ENCODE measurements at places on chromosomes 5 and 9.
A peak's percentile ranks its signal among the peaks of the same experiment; 100 is the strongest.

GRCh38 chr9:73210886-73211666 is 59.4 kb downstream of the ANXA1 start:
- no peak for DNase-seq

- no peak for DNase-seq
Observed at GRCh38 chr9:80501635-80502034, 929.9 kb downstream of the TLE4 start.

DNA sequence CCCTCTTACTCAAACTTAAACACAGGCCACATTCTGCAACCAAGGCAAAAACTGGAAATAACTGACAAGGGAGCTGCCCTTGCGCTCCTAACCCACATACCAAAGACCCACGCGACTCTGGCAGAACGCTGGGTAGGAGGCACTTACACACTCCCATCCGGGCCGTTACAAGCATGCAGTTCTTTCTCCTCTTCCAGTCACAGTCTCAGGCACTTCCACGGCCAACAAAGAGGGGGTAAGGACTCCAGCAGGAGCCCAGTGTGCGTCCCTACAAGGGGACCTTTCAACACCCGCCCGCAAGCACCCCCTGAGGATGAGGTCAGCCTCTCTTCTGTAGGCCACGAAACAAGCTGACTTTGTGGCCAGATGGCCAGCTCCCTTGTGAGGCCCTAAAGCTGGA is 57.4 kb downstream of the SERINC5 start:
- no peak for DNase-seq

DNA sequence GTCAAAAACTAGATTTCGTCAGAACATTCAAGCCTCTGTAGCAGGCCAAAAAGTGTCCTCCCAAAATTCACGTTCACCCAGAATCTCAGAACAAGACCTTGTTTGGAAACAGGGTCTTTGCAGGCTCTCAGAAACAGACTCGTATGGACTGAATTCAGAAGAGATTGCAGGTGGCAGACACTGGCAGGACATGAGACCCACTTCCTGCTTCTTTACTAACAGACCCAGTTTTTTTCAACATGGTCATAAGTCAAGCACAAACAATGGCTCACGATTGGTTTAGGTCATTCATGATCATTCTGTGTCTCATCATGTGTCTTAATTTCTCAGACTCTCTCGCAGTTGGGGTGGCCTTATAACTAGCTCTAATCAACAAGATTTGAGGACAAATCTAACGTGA is 5.4 kb upstream of the TENT4A start:
- DNase-seq = no peak

- no peak for DNase-seq
Observed at GRCh38 chr9:94922691-94923107, 196.2 kb downstream of the AOPEP start.

DNA sequence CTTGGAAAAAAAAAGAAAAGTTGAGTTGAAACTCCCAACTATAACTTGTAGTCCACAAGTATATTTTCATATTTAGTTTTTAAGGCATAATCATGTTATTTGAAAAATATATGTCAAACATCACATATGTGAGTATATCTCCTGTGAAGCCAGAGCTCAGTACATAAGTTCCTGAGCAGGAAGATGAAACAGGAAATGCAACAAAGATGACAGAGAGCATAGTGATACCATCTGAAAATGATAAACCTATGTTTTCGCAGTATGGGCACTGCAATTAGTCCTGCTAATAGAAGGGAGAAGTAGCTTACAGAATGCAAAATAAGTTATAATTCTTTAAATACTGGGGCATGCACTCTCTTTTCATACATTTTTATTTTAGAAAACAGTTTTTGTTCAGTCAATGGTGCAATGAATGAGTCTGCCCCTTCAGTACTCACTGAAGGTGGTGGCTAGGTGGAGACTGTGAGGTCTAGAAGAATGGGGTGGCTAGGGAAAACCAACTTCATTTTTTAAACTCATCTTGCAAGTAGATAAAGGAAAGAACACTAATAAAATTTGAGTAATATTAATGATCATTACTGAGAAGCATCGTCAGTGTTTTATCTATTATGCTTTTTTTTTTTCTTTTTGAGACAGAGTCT is 54.1 kb upstream of the FYB1 start:
- DNase-seq = peak; percentile 65

DNA sequence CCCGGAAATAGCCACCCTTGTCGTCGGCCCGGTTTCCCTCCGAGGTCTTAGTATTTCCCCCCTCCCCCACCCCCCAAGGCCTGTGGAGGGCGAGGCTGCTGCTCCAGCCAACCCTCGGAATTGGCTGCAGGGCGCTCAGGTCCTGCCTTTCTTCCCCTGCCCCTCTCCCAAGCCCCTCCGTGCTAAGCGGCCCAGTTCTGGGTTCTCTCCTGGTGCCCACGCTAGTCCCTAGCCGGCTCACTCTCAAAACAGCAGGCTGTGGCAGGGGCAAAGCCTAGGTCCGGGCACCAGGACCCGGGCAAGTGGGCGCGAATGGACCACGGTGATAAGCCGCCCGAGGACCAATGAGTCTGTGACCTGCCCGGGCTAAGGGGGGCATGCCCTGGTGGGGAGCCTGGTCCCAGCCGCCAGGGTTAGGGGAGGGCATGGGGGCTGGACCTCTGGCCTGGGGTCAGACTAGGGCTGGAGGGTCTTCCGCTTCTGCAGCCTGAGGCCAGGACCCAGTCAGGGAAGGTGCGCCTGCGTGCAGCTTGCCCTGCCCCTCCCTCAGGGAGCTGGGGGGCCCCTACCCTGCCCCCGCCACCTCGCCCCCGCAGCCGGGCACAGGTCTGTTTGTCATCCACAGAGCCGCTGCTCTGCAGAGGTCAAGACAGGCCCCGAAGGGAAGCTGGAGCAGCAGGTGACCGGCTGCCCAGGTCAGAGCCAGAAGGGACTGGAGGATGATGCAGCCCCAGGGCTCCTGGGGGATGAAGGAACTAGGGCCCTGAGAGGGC is 5.0 kb upstream of the IRX4 start:
- DNase-seq = no peak

- DNase-seq = no peak
Observed at GRCh38 chr5:166302166-166302565, 1989.3 kb upstream of the WWC1 start.

GRCh38 chr5:98657559-98657958 is 115.9 kb upstream of the RGMB start:
- DNase-seq = no peak

- DNase-seq = no peak
Observed at GRCh38 chr9:75378926-75379325, 290.6 kb downstream of the OSTF1 start.

DNA sequence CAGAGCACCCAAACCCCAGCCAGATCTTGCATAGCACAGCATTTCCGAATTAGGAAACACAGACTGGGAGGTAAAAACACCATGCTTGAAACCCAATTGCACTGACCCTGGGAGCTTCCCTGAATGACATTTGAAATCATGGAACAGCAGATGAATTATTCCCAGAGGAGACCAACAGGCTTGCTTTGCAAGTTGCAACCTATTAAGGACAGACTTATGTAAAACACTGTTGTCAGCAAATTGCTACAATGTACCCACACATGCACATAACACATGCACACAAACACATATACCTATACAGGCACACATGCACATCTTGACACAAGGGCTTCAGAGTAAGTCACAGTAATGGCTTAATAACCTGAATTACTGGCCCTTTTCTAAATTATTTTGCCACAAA is 984.8 kb downstream of the DNAH5 start:
- no peak for DNase-seq

- no peak for DNase-seq
Observed at GRCh38 chr9:35136866-35137265, 21.2 kb upstream of the ATOSB start.

DNA sequence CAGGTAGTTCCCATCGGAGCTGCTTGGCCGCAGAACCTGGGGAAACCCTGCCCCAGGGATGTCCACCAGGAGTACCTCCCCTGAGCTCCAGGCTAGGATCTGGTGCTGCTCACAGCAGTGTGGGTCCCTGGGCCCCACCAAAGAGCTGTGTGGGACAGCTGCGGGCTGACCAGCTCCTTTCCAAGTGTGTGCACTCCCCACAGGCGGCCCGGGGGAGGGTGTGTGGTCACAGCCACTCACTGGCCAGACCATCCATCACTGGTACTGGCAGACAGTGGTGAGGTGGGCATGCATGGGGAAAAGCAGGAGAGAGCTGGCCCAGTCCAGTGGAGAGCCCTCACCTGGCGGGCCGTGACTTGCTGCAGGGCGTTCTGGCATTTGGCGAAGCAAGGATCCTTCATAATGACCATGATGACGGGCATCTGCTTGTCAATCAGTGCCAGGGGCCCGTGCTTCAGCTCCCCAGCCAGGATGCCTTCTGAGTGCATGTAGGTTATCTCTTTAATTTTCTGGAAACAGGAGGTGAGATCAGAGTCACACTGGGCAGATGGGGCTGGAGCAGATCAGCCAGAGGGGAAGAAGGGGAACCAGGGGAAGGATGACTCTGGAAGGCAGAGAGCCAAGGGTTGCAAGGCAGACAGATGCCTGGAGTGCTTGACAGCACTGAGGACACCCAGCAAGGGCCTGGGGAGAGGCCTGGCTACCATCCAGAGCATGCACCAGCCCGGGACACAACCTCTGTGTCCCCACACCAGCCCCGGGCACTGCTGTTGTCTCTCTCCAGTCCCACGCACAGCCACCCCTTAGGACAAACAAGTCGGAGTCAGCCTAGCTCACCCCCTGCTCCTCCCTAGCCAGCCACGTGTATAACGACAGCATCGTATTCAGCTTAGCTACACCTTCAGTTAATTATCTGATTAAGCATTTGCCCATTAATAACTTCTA is 12.8 kb upstream of the MAPK9 start:
- no peak for DNase-seq

Data from suppressor macrophage (primary cell).